ENCODE measurements at places on chromosomes 1 and 21.

DNA sequence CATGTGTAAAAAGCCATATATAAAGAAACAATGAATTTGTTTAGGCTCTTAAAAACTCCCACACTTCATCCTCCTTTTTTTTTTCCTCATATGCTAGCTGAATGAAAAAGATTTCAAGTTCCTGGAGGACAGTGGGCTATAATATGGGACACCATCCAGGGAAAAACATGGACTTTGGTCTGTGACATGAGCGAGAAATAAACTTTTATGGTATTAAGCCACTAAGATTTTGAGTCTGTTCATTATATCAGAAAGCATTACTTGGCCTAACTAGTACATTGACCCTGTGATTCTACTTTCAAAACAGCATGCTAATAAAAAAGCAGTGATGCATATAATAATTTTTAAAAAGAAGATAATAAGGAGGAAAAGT lies 392.3 kb upstream of the CAMK1G start:
- DNase-seq: no peak

DNA sequence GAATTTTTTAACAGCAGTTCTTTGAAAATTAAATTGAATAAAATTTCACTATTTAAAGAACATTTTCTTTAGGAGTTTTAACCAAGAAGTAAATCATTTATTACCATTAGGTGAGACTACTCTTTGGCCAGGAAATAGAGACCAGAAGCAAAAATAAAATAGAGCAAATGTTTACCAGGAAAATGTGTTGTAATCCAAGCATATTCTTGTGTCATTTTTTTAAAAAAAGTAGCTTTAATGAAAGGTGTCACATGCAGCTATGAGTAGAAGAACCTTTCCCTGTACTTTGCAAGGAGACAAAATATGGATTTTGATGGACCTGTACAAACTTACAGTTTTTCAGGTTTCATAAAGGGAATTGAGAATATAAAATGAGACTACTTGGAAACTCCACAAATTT lies 140.8 kb downstream of the NFIA start:
- DNase-seq: no peak

DNA sequence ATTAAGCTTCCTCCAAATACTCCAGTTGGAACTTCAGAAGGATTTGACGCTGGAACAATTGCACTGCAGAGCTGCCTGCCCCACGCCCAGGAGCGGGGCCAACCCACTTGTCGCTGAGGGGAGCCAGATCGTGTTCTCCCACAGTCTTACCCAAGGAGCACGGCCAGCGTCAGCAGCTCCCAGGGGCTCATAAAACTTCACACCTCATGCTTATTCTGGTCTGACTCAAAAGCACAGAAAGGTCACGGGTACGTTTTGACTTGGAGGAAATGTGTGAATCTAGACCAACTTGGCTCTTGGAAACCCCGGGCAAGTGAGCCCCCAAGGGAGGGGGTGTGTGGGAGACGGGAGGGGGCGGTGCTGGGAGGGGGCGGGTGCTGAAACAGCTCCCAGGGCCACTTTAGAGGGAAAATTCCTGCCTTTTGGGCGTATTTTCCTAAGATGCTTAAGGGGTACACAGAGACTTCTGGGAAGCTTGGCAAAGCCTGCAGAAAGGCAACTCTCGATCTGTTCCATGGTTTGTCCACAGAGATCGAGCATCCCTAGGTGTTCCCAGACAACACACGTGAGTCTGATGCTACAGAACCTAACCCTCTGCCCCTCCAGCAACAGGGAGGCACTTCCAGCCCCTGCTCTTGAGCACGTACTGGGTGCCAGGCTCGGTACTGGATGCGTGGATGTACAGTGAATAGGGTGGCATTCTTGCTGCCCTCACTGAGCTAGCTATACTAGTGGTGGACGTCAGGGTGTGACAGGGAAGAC lies 98.9 kb downstream of the DHRS3 start:
- no peak for DNase-seq

DNA sequence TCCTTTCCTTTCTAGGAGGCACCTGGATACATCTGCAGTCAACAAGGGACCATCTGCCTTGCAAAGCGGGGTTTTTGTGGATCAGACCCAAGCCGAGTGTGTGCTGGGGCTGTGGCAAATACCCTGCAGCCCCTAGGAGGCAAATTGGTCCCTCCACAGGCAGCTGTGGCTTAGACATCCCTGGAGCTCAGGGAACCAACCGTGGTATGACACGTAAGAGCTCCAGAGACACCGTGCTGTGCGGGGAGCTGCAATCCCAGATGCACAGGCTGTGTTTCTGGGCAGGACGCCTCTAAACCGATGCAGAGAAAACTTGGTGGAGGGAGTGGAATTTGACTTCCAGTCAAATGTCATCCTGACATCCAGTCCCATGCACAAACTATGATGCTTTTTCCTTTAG lies 141.5 kb downstream of the KAZN start:
- no peak for DNase-seq

DNA sequence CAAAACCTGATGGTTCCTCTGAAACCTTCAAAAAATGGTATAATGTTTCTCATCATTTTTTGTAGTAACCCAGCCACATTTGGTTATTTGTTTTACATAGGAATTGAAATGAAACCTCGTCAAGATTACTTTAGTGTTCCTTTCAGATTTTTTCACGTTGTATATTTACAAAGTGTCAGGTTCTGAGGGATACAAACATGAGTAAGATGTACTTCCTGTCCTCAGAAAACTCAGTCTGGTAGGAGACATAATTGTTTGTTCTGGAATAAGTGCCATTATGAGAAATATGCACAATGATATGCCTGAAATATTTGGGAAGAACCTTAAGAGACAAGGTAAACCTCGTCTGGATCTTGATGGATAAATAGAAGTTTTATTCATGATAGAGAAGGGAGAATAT lies 145.5 kb downstream of the USP25 start:
- DNase-seq: no peak

DNA sequence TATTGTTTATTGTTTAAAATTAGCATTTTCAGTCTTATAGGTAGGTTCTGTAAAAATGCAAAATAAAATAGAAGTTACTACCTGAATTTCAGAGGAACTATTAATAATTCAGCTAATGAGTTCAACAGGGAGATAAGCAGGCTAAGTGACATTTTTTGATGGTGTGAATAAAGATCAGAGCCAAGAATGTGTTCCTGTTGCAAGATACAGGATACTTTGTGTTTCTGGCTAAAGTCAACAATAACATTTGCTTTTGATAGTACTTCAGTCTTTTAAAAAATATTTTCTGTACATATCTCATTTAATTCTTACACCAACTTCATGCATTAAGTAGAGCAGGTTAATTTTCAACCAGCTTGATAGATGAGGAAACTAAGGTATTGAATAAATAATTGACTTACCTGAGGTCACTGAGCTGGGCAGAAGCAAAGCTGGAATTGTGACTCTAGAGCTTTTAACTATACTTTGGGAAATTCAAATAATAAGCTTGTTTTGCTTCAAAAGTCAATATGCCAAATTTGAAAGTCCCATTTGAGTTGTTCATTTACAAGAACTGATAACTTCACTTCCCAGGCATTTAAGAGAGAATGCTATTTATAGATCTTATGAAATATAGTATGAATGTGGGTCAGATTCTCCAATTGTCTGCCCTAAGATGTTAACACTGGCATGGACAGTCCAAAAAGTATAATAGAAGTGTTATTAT lies 6.0 kb downstream of the GORAB start:
- DNase-seq: no peak

Measured in CD4-positive, alpha-beta memory T cell (primary cell).